ENCODE measurements at places on chromosomes 4 and X.

DNA sequence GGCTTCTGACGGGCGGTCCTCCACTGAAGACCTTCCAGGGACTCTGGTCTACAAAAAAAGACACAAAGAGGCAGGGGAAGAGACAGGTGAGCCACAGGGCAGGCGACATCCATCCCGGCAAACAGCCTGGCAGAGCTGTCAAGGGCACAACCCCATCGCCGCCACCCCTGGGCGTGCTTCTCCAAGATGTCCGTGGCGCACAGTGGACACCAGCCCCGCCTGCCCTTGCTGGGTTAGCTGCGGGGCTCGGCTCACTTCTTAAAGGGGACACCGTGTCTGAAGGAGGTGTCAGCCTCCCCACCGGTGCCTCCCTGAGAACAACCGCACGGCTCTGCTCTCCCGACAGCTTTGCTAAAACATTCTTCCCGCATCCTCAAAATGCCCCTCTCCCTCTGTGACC lies 28.4 kb downstream of the FAM53A start:
- DNase-seq = no peak

DNA sequence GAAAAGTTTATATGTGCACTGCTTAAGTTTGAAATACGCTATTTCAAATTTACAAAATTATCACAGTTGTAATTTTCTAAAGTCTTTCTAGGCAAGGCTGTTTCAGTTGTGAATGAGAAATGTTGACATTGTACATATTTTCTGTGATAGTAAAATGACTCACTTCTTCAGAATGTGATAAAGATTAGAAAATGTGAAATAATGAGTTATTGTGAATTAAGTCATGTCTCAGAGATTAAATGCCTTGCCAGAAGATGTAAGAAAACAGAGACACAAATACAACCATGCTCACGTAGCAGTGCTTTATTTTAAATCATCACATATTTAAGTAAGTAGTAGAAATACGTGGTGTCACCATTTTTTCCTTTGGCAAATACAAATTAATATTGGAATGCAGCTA lies 768 bp downstream of the CLCN4 start:
- no peak for DNase-seq

DNA sequence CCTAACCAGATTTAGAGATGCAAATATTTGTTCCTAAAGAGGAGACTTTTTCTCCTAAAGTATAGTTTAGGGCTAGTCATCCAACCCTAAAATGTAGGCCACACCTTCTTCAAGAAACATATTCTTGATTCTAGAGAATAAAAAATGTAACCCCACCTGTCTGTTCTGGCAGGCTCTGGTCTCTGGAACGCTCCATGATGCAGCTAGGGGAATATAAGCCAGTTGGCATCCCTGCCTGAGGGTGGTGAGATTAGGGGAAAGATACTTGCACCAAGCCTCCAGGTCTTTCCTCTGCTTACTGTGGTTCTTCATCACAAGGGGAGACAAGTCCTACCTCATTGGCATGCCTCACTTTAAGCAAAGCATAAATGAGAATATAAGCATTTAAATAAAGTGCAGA lies 21.2 kb upstream of the TBC1D9 start:
- DNase-seq = no peak

DNA sequence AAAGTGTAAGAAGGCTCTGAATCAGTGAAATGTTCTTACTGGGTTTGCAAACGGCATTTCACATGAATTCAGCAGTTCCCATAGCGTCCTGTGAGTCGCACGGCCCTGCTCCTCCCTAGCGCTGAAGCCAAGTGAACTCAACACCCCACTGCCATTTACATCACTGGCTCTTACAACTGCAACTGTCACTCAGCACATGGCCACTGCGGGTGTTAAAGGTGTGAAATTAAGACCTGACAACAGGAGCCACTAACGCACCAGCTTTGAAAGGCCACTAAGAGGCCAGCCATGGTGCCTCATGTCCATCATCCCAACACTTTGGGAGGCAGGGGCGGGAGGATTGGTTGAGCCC lies 31.7 kb downstream of the RNF212 start:
- no peak for DNase-seq

GRCh38 chrX:50154429-50154828 lies 46.4 kb downstream of the AKAP4 start:
- no peak for DNase-seq

GRCh38 chr4:147725673-147726072 lies 6.2 kb upstream of the ARHGAP10 start:
- DNase-seq = no peak

- DNase-seq = no peak
These were observed 52.0 kb downstream of the RASL11B start for GRCh38 chr4:52914051-52914605.

GRCh38 chrX:39819921-39820849 lies 277.6 kb downstream of the BCOR start:
- DNase-seq = no peak

- DNase-seq = peak; percentile 81
These were observed 618 bp downstream of the DDX3X start for GRCh38 chrX:41334363-41335197.

DNA sequence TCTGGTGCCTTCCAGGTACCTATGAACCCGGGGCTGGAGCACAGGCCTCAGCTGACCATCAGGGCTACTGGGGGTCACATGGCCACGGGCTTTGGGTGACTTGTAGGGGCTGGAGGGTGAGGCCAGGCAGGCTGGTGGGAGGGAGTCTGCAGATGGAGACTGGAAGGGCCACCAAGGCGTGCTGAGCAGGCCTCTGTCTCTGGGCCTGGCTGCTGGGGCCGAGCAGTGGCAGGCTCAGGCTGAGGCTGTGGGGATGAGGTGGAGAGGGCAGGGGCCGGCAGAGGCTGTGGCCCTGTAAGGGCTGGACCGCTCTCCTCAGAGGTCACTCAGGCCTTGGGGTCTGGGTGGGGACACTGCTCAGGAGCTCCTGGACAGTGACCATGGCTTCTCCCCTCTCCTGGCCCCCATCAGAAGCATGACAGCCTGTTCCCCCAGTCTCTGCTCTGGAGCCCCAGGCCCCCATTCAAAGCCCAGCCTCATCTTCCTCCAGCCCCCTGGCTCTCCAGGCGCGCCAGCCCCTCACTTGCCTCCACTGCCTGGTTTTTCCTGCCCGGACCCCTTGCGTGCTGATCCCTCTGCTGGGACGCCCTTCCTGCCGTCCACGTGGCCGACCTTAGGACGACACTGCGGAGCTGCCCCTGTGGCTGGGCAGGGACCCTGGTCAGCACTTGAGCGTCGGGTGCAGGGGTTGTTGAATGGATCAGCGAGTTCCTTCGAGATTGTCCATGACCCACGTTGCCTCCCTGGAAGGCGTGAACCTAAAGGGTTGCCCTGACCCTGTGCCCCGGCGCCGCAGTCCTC lies 11.1 kb upstream of the NAT8L start:
- DNase-seq = no peak

DNA sequence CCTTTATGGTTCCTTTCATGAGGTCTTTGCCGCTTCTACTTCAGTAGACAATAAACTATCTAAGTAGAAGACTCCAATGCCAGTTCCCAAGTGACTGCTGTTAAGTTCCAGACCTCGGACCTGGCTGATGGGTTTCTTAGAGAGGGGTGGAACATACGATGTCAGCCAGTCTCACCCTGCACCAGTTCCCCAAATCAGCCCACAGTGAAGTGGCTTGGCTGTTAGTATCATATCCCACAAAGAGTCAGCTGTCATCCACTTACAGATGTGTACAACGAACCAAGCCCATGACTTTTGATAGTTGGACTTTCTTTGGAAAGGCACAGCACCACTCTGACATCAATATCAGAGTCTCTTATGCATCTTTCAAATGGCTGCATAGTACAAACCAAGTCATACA lies 8.1 kb upstream of the KLHL34 start:
- no peak for DNase-seq

DNA sequence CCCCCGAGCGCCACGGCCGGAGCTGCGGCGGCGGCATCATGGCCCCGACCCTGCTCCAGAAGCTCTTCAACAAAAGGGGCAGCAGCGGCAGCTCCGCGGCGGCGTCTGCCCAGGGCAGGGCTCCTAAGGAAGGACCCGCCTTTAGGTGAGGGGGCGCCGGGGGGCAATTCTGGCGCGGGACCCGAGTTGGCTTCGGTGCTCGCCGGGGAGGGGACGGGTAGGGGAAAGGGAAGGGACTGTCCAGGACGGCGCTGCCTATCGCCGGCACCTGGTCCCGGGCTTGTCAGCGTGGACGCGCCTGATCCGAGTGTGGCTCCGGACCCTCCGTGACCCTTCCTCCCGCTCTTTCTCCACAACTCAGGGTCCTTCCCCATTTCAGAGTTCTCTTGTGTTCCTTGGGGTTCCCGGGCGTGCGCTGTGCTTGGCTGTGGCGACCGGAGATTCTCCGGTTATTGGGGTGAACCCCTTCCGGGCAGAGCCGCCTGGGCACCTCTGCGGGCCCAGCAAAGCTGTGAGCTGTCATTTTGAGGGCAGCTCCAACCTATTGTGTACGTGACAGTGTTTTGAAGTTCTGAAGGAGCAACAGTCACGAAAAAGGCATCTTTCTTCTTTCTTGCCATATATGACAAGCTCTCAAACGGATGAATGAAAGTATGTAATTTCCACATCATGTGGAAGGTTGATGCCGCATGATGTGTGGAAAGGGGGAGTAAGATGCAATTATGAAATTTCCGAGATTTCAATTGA lies 522 bp downstream of the FNIP2 start:
- DNase-seq = no peak

- no peak for DNase-seq
These were observed 18.3 kb downstream of the ALPK1 start for GRCh38 chr4:112315446-112315845.

- no peak for DNase-seq
These were observed 54.2 kb downstream of the SPATA18 start for GRCh38 chr4:52105276-52105675.

GRCh38 chr4:148239494-148239985 lies 202.7 kb downstream of the NR3C2 start:
- no peak for DNase-seq

DNA sequence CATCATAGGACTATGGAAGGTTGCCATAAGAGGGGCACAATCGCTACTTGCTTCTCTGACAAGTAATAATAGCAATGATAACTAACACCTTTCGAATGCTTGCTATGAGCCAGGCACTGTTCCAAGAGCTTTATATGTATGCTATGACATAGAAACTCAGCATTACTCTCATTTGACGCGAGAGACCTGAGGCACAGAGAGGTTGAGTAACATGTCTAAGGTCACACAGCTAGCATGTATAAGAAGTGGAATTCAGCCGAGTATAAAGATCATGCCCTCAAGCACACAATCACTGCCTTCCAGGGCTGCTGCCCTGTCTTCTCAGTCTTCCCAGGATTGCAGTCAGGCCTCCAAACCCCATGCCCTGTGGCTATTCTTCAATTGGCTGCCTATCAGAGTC lies 19.5 kb downstream of the PJA1 start:
- DNase-seq = no peak

GRCh38 chrX:20361890-20362262 lies 95.2 kb upstream of the RPS6KA3 start:
- no peak for DNase-seq

- no peak for DNase-seq
These were observed 20.0 kb downstream of the SH3KBP1 start for GRCh38 chrX:19867411-19867732.

DNA sequence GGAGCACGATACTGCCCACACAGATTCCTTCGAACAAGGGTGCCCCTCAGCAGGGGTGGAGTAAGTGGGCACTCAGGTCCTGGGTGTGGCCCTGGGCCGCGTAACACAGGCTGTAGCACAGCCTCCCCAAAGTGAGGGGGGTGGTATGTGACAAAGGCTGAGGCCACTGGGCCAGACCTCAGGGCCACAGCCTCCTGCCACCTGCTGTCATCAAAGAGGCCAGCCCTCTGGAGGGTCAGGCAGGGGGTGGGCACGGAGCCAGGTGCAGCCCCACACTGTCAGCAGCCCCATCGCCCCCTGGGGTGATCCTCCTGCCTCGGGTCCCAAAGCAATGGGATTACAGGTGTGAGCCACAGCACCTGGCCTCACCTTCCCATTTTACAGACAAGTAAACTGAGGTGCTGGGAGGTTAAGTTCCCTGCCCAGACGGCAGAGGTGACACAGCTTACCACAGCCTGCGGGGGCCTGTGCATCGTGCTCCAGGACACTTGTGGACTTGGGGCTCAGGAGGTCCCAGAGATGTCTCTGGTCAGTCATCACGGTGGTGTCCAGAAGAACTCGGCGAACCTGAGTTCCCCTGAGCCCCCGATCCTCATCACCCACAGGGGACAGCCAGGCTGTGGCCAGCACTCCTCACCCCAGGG lies 27.5 kb upstream of the MXD4 start:
- DNase-seq = no peak

DNA sequence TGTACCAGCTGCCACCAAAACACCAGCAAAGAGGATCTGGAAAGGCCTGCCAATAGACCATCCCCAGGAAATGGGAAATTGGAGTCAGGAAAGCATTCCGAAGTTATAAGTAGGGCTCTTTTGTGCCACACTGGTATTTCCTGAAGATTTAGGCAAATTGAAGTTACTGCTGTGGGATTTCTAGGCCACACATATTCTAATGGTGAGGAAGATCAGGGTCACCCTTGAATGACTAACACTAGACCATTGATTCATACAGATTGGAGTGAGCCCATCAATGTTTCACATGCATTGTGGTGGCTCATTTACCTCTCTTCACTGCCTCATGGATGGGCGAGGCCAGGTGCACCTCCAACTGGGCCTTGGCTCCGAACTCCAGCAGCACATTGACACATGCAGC lies 22.6 kb downstream of the ASB11 start:
- no peak for DNase-seq

DNA sequence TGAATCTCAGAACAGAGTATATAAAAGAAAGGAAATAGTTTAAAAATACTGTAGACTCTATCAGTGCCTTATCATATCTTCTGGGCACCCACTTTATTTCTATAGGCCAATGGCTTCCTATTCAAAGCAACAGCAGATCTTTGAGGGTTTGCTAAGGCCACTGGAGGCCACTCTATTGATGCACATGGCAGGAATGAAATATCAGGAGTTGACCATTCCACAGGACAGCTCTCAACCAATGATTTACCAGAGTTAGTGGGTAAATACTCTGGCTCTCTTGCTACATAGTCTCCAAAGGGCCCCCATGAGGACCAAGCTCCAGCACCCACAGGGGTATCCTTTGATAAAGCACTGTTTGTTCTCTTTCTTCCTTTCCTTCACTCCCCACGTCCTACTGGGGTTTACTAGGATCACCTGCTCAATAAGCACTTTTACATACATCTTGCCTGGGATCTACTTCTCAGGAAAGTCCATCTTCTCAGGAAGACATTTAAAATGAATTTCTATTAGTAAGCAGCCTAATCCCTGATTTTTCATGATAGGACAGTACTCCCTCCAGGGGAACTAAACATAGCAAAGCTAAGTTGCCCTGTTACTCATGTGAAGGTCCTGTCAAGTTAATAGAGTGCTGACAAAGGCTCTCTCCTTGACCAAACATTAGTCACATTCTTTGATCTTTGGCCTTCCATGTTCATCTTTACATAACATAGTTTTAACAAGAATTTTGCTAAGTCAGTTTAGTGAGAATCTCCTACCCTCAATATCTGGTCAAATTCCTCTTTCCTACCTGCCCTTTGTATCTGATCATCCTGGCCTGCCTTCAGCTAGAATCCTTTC lies 459.7 kb downstream of the GRXCR1 start:
- DNase-seq = no peak

- no peak for DNase-seq
These were observed 645.0 kb downstream of the PCDH7 start for GRCh38 chr4:31365006-31365690.

GRCh38 chr4:7395645-7396044 lies 39.1 kb downstream of the PSAPL1 start:
- DNase-seq = no peak

All from NCI-H1417 treated with DMSO at 0.1 percent for 48 hours (cell line).